Inflammatory macrophage treated with lipopolysaccharide for 4 hours (primary cell): ENCODE measurements at places on chromosomes 7 and 10.
A peak's percentile ranks its signal among the peaks of the same experiment; 100 is the strongest.

DNA sequence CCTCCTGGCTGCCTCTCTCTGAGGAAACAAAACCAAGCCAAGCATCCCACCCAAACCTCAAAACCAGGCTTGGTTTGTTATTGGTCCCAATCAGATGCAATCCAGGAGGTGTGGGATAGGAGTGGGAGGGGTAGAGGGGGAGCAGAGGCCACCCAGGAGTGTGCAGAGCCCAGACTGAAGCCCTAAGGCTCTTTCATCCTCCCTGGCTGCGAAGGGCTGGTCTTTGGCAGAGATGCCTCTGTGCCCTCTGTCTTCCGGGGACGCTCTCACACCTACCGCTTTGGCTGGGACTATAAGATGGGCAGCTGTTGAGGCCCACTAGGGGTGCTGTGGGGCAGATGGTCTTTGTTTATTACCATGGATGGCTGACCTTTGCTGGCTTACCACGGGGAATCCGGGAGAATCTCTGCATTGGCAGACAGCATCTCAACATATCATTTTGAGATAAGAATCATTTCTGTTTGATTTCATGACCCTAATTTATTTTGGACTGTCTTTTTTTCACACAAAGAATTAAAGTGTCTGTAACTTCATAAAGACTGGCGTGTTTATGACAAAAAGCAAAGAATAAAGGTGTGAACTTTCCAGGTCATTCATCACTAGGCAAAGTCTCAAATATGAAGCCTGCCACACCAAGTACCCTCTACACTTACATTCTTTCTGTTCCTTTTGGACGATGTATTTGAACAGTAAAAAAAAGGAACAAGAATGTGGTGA, 6.5 kb upstream of the DENND2A start:
- DNase-seq, result peak; percentile 54

GRCh38 chr10:133381036-133381435, 2.0 kb downstream of the PAOX start:
- DNase-seq, result no peak

- no peak for DNase-seq
Observed at GRCh38 chr10:52436664-52437063, 122.6 kb downstream of the DKK1 start.

- no peak for DNase-seq
Observed at GRCh38 chr10:78953113-78953798, 115.5 kb upstream of the ZMIZ1 start.

- DNase-seq, result no peak
Observed at GRCh38 chr10:130013335-130014262, 49.5 kb upstream of the EBF3 start.

- DNase-seq, result no peak
Observed at GRCh38 chr7:33905389-33906032, at the start of gene BMPER. BMPER (plus strand) TSS chr7:33905539; CDS start chr7:33905614, 75 bp downstream.

DNA sequence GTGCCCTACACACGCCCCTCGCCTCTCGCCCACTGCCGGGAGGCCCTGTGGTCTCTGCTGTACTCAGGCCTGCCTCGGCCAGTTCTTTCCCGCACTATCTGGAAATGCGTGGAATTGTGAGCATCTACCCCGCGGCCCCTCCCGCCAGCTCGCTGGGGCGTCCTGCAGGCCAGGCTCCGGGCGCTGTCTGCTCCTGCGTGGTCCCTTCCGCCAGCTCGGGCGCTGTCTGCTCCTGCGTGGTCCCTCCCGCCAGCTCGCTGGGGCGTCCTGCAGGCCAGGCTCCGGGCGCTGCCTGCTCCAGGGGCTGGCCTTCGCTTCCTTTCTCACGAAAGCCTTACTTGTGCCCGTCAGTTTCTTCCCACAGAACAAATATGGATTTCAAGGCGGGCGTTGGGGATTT, 14.9 kb downstream of the GET4 start:
- no peak for DNase-seq

GRCh38 chr10:21260066-21260465, 265.4 kb downstream of the SKIDA1 start:
- DNase-seq, result no peak

DNA sequence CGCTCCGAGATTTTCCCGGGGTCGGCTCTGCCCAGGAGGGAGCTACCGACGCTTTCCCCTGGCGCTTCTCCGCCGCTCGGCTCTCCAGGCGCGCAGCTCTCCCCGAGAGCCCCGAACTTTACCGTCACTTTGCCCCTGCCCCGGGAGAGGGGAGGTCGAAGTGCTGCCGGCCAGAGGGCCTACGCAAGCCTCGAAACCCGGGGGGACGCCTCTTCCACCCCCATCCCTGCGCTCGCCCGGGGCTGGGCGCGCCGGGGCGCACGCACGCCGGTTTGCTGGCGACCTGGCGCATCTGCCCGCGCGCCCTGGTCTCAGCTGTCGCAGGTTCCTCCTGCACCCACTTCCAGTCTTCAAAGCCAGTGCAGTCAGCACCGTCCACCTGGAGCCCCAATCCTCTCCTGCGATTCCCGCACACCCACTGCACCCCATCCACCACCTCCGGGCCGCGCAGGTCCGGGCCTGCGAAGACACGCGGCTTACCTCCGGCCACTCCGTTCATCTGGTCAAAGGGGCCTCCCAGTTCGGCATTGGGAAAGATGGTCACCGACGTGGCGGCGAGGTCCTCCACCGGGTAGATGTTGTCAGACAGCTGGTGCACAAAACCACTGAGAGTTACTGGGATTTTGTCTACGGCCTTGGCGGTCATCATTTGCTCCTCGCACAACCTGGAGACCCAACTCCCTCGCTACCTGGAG, 638 bp downstream of the EGR2 start:
- DNase-seq, result no peak

- no peak for DNase-seq
Observed at GRCh38 chr7:41121228-41121627, 581.7 kb downstream of the INHBA start.

GRCh38 chr7:94511718-94512117, 2.1 kb downstream of the CASD1 start:
- no peak for DNase-seq

DNA sequence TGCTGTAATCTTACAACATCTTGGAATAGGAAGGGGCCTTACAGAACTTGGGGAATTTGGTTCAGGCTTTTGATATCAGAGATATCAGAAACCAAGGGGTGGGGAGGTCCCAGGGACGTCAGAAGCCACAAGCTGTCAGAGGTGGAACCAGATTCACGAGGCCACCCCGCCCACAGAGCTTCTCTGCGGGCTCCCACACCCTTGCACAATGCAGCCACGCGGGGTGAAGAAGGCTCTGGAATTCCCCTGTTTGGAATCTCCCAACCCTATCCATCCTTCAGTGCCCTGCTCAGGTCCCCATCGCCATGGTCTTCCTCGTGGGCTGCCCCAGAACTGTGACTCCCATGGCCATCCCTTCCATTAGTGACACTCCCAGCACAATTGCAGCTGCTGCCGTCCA, 247.1 kb upstream of the SHH start:
- peak; percentile 35 for DNase-seq

GRCh38 chr7:20287317-20287716, 43.4 kb upstream of the ITGB8 start:
- DNase-seq, result no peak

DNA sequence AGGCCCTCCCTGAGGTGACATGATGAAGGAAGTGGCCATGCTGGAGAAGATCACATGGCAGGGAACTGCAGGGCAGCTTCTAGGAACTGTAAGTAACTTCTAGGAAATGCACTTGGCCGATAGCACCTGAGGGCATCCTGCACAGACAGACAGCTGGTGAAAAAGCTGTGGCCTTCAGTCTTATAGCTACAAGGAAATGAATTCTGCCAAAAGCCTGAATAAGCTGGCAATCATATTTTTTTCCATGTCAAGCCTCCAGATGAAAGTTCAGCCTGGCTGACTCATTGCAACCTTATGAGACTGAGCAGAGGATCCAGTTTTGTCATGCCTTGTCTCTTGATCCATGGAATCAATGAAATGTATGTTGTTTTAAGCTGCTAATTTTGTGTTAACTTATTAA, 91.1 kb upstream of the CACNA2D1 start:
- no peak for DNase-seq

GRCh38 chr7:81150951-81151361, 232.1 kb upstream of the SEMA3C start:
- DNase-seq, result no peak

DNA sequence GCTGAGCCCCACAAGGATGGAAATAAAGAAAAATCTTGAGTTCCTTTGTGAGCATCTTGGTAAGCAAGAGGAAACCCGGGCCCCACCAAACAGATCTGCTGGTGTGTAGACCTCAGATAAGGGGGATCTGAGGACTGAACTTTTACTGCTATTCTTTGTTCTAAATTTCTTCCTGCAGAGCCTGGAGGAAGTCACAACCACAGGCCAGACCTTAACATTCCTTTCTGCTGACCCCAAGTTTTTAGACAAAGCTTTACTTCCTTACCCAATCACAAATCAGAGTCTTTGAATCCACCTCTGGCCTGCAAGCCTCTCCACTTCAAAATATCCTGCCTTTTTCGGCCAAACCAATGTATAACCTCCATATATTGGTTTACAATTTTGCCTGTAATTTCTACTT, 352.6 kb upstream of the AUTS2 start:
- no peak for DNase-seq

DNA sequence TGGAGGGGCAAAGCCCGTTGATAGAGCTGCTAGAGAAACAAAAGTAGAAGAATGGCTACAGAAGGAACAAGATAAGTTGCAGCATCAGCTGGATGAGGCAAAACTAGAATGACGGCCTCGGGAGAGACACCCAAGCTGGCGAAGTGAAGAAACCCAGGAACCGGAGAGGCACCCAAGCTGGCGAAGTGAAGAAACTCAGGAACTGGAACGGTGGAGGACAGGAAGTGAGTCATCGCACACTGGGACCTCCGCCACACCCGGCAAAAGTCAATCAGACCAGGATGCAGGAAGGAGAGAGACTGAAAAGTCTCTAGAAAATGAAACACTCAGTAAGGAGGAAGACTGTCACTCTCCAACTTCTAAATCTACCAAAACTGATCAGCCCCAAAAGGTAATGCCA, 133.0 kb upstream of the NEBL start:
- DNase-seq, result peak; percentile 73

DNA sequence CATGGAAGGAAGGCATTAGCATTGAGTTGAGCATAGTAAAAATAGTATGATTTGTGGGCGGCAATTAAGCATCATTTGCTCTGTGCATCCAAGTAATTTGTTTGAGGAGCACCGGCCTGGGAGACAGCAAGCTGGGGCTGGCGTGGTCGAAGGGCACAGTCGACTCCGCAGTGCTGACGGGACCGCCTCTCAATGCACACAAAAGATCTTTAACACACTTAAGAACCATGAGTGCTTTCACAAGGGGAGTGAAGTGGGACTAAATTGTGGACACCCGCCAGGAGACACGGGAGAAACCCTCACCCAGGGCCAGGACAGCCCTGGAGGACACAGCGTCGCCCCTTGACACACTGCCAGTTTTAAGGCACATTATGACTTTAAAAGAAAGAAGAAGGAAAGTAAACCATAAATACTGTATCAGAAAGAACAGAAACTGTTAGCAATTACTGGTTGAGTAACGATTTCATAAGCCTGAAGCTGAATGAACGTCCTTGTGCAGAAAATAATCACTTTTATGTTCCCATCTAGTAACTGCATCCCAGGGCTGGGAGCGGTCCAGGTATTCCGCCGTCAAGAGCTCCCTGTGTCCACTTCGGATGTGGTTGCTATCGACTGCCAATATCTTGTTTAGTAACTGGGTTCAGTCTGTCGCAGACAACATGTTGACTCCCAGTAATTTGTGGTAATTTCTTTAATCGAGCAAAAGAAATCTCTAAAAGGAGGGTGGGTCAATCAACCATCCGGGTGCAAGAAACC, 102.1 kb downstream of the EBF3 start:
- no peak for DNase-seq

DNA sequence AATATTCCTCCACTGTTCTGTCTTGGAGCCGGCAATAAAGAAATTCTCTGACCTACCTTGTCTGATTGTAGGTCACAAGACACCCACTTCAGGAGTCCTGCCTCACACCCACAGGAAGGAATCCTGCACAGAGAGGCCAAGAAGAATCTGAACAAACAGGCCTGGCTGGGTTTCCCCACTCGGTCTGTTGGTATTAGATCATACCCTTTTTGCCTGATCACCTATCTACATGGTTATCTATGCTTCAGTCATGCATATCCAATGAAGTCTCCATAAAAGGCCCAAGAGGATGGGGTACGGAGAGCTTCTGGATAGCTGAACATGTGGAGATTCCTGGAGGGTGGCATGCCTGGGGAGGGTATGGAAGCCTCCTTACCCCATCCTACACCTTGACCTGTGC, 12.3 kb downstream of the OGDH start:
- no peak for DNase-seq

GRCh38 chr7:73778801-73779389, 8.8 kb upstream of the CLDN3 start:
- no peak for DNase-seq

DNA sequence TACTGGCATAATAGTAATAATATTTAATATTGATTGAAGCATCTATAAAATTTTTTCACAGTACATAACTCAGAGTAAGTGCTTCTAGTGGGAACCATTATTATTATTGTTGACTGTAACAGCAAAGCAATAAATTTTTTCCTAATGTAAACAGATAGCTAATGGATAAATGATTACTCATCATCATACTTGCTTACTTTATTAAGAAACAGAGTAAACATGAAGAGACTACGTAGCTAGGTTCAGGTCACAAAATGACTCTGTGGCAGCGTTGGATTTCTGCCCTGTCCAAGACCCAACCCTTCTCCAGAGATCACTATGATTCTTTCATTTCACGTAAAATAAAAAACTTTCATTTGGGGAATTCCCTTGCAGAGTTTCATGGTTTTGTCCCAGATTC, 8.3 kb upstream of the ABCB5 start:
- DNase-seq, result no peak

DNA sequence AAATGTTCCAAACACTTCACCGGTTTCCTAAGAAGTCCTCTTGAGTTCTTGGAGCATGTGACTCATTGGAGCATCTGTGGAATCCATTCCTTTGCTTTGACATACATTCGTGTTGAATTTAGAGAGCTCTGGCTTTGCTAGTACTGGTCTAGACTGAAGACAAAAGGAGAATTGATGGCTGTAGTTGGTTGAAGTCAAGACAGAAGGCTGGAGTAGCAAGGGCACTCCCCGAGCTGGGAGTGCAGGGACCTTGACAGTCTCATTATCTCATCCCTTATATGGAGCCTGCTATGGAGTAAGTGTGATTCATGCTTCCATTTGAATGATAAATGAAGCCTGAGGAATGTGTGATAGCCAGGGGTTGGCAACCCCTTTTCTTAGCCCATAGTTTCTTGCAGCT, 1249.1 kb downstream of the TYW1 start:
- DNase-seq, result no peak

- DNase-seq, result peak; percentile 38
Observed at GRCh38 chr10:112689327-112690072, 242.5 kb downstream of the VTI1A start.
